ENCODE measurements at places on chromosomes 1 and 21.

- DNase-seq: no peak
Observed at GRCh38 chr1:197312163-197312562, 44.1 kb downstream of the CRB1 start.

GRCh38 chr1:197771386-197771785 lies 3.9 kb downstream of the DENND1B start:
- no peak for DNase-seq

- no peak for DNase-seq
Observed at GRCh38 chr1:64928325-64928724, 38.0 kb downstream of the JAK1 start.

- DNase-seq: no peak
Observed at GRCh38 chr1:1286313-1287261, 6.4 kb downstream of the SCNN1D start.

DNA sequence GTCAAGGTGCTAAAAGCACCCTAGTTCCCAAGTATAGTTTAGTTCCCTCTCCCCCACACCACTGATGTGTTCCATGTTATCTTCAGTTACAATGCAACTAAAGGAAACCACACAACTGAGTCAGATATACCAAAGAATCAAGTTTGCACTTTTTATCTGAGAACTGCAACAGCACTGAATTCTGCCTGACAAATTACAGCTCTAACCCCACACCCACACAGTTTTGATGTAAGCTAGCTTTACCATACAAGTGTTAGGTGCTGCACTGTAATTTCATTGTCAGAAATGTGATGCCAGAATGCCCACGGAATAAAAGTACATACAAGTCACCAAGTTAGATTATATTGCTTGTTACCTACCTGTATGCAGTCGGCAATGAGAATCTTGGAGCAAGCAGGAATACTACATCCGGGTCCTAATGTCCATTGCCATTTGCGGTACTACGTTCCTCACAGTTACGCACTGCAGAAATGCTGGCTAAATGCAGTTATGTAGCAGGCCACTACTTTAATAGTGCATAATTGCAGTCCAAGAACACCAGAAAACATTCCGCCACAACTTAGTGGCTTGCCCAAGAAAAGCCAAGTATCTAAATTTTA lies 12.1 kb downstream of the SFPQ start:
- DNase-seq: no peak

DNA sequence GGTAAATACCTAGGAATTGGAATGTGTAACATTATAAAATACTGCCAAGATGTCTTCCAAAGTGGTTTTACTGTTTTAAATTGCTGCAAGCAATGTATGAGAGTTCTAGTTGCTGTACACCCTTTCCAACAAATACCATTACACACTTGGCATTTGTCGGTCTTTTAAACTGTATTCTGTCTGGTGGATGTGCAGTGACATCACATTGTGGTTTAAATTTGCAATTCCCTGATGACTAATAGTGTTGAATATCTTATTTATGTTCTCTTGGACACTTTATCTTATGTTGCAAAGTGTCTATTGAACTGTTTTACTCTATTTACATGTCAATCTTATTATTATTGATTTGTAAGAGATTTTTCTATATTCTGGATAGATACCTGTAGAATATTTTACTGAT lies 561.2 kb upstream of the B3GALT2 start:
- DNase-seq: no peak

DNA sequence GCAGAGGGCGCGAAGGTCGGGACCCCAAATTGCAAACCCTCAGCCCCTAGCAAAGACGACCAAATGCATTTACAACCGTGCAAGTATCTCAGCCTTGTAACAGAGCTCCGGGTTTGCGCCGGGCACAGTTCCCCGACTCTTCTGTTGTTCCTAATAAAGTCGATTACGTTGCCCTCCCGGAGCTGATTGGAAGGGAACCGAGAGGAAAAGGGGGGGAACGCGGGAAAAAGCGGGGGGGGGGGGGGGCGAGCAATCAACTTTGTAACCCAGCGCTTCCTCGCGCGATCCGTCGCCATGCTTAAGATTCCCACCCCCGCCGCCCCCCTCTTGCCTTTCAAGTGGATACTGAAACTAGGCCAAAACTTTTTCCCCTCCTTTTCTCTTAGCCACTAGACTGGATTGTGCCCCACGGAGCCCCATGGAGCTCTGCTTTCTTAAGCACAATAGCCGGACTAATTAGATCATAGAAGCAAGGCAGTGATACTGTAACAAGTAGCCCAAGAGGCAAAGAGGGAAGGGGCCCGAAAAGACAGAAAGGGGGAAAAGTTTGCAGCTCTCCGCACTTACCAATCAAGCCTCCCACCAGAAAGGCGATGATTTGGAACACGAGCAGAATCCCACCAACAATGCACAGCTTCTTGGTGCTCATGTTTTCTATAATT lies 565 bp downstream of the WLS start:
- no peak for DNase-seq

GRCh38 chr1:25579292-25580252 lies 36.2 kb downstream of the LDLRAP1 start:
- no peak for DNase-seq

DNA sequence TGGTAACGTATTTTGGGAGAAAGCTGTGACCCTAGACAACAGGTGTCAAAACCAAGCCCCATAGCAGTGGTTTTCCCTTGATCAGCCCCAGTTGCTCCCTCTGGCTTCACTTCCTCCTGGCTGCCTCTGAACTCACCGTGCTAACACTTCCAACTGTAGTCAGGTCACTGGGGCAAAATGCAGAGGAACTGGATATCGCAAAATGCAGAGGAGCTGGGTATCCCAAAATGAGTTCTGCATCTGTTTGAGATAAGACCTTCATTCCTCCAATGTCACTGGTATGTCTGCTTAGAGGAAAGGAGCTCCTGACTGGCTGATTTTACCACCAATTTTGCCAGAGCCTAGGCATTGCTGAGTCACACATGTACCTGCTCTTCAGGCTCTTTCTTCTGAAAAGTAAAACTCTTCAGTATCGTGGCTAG lies 19.6 kb upstream of the TACSTD2 start:
- no peak for DNase-seq

- no peak for DNase-seq
Observed at GRCh38 chr1:225488676-225489075, 60.8 kb upstream of the LBR start.

DNA sequence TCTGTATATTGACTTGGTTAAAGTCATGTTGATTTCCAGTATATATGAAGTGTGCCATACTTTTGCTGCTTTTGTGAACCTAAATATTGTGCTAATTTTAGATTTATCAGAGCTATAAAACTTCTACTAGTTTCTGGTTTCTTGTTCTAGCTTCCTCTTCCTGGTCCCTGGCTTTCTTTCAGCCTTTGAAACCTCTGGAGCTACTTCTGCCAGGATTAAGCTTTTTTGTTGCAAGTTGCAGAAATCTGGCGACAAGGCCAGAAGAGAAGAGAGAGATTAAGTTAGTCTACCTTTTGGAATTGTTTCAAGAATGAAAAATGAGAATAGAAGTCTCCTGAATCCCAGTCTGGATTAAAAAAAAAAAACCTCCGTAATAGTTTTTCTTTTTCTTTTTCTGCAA lies 13.5 kb downstream of the RNF2 start:
- no peak for DNase-seq

DNA sequence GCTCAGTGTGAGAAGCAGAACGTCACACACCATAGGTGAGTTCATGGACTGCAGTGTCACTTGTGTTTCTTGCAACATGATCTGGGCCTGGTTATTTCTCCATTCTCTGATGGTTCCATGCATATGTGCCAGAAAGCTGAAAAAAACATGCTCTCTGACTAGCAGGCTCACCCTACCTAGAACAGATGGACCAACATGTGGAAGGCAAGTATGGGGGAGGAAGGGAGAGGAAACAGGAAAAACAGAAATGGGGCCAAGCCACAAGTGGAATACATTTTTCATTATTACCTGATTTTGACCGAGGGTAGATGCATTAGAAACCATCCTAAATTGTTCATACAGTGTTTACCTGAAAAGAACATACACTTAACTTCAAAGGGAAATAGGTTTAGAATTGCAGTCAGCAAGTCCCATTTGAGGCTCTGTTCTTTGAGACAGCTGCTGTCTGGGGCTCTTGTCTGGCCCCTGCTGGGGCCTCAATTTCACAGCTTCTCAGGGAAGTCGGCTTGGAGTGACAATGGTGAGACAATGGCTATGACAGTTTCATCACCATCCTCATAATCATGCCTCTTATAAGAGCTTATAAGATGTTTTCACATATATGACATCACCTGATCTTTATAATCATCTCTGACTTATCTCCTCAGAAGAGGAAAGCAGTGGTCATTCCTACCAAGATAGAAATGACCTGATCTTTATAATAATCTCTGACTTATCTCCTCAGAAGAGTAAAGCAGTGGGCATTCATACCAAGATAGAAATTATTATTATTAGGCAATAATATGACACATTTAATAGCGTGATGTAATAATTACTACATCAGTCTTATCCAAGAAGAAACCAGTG lies 327.3 kb downstream of the SIPA1L2 start:
- no peak for DNase-seq

DNA sequence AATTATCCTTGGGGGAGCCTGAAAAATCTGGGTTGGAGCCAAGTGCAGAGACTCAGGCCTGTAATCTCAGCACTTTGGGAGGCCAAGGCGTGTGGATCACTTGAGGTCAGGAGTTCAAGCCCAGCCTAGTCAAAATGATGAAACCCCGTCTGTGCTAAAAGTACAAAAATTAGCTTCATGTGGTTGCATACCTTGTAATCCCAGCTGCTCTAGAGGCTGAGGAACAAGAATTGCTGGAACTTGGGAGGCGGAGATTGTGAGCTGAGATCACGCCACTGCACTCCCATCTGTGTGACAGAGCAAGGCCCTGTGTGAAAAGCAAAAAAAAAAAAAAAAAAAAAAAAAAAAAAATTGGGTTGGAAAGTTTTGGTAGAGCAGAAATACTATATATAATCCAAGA lies 1563.6 kb upstream of the PRMT6 start:
- no peak for DNase-seq

- no peak for DNase-seq
Observed at GRCh38 chr1:202760589-202760988, 47.6 kb downstream of the KDM5B start.

DNA sequence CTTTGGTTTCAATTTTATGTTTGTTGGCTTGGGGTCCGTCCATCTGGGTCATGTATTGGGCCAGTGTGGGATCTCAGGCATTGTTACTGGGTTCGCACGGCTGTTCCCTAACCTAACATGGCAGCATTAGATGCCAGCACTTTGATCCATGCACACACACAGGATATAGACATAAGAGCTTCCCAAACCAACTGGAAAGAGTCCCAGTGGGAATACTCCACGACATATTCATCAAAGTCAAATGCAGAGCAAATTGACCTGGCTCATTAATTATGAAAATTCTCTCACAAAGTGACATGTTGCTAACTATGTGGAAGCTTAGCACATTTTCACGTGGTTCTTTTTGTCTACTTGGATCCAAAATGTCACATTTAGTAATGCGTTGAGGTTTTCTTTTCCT lies 130.4 kb downstream of the SETD4 start:
- DNase-seq: no peak

DNA sequence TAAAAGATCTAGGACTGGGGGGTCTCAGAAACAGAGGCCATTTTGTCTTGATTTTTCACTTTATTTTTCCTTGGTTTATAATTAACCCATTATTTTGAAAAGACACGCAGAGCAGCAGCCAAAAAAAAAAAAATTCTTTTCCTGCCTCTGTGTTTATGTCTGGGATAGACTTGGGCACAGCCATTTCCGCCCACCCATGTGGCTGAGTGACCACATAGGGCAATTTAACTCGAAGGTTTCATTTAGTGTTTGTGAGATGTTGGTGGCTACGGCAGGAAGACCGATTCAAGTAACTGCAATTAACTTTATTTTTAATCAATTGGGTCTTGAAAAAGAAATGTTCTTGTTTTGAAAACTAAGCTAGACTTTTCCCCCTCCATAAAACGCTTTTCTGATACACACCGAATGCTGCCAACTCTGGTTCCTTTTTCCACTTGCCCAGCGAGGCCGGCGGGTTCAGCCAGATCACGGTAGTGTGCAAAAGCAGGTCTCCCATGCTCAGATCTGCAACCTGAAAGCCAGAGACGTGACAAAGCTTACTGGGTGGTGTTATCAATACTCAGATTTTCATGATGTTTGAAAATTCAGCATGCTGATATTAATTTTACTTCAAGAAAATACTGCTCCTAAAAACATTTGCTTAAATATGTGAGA lies 97.4 kb upstream of the KRTAP19-8 start:
- no peak for DNase-seq

DNA sequence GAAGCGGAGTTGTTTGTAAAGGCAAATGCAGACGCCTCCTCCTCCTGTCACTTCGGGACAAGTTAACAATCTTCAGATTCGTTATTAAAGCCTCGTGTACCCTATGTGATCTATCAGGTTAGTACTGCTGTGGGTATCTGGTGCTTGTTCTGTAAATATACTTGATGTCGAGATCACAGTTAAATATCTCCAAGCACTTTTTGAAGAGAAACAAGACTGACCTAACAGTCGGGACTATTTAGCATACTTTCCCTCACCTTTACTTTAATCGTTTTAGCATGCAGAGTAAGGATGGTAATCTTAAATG lies 710 bp downstream of the KLHL20 start:
- no peak for DNase-seq

DNA sequence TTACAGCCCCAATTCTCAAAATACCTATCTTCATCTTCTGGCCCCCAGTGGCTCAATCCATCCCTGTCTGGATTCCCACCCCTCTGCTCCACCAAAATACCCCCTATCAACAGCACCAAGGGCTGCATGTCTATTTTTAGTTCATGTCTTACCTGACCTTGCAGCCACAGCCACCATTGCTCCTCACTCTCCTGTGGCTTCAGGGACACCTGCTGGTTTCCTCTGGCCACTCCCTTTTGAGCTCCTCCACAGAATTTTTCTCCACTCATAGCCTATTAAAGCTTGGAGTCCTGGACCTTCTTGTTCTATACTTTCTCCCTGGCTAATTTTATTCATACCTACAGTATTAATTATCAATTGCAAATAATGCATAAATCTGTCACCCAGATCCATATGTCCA lies 125.3 kb upstream of the NGF start:
- DNase-seq: no peak

DNA sequence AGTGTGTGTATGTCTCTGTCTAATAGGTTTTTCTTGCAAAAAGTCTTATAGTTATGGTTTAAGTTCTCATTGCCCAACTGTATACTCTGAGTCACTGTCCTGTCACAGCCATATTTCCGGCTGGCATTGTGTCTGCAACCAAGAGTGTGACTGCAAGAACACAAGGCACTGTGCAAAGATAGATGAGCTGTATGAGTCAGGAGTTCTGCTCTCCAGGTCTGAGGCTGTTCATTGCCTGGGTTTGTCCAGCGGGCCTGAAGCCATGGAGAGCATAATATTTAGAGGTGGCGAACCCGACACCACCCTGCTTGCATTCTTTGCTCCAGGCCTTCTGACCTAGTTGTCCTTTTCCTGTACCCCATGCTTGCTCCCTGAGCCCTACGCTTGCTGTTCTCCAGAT lies 50.9 kb upstream of the CNIH3 start:
- DNase-seq: no peak

DNA sequence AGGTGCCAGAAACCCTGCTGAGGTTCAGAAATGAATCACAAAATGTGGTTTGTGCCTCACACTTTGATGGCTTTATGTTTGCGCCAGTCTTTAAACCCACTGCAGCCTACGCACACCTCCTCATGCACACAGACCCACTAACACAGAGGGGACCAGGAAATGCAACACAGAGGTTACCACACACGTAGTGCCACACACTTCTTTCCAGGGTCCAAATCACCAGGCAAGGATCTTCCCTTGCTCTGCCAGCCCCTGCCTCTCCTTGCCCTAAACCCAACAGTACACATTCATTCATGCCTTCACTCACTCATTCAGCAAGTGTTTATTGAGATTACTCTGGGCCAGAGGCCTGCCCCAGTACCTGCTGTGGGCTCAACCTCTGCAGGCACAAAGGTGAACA lies 17.5 kb downstream of the MAB21L3 start:
- no peak for DNase-seq

Data from stimulated activated naive CD4-positive, alpha-beta T cell (primary cell).